ENCODE measurements at places on chromosomes 6 and 20. TPM values are rescaled to one million over a fixed set of nuclear protein-coding genes. Genes with fewer than 3 reads are reported as not detected.

GRCh38 chr6:148213366-148213765 is 129.3 kb upstream of the SASH1 start:
- DNase-seq = no peak

GGT7 gene
- 37.2 TPM for total RNA-seq

DNA sequence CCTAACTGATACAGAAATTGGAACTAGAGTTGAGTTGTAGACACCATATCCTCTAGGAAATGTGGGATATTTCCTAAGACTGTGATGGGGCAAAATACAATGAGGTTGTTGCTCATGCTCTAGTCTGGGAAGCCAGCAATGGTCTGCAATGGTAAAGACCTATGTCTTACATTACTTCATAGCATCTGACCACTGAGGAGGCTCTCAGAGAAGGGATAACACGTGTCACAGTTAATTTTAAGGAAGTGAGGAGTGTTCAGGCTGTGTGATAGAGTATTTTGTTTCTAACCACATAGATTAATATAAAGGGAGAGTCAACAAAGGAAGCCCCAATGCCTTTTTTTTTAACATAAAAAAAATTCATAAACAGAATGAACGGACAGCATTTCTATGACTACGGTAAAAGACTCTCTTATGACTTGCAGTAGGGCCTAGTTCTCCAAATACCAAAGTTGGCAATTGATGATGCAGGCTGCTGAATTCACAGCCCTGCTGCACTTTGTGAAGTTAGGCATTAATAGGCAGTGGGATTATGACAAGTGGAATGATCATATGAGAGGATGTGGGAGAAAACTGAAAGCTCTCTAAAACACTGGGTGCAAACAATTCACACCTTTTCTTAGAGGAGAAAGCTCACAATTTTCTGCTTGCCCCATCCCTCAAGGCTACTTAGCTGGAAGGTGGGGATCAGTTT is 13.7 kb downstream of the KCNS1 start:
- DNase-seq = no peak

- no peak for DNase-seq
Measured at GRCh38 chr20:53287357-53288042, 306.1 kb downstream of the ZNF217 start.

GRCh38 chr20:40604416-40604815 is 84.6 kb downstream of the MAFB start:
- DNase-seq = no peak
